Activated naive CD8-positive, alpha-beta T cell treated with anti-CD3 and anti-CD28 coated beads, Interleukin-2, amount 50 U/mL, for 16 hours (primary cell): ENCODE measurements at places on chromosomes 16 and 17.

DNA sequence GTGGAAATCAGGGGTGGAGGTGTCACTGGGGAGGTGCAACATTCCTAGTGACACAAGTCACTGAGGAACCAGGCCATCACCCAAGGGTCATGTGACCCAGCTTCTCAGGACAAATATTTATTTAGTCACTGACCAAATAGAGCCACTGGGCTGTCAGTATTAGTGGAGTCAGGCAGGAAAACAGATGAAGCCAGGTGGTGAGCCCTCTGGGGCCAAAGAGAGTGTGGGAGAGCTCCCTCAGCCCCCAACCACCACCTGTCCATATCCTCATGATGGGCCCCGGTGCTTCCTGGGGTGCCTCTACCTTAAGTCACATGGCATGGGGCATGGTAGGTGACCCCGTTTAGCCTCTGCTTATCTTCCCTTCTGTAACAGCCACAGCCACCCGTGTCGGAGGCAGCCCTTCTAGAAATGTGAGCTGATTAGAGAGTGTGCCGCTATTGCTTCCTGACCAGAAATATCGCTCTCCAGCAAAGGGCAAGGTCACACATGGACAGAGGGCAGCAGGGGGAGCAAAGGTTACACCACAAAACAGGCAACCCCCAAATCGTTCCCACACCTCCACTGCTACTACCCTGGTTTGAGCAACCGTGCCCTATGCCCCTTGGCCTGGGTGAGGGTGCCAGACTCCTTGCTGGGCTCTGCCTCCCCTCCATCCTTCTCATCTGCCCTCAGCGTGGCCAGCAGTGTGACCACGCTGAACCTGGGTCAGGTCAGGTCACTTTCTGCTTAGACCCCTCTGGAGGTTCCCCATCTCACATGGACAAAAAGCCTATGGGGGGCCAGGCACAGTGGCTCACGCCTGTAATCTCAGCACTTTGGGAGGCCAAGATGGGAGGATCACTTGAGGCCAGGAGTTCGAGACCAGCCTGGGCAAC, 8.6 kb upstream of the AKTIP start:
- DNase-seq: no peak

GRCh38 chr17:81794509-81794908, 9.4 kb upstream of the GCGR start:
- no peak for DNase-seq

DNA sequence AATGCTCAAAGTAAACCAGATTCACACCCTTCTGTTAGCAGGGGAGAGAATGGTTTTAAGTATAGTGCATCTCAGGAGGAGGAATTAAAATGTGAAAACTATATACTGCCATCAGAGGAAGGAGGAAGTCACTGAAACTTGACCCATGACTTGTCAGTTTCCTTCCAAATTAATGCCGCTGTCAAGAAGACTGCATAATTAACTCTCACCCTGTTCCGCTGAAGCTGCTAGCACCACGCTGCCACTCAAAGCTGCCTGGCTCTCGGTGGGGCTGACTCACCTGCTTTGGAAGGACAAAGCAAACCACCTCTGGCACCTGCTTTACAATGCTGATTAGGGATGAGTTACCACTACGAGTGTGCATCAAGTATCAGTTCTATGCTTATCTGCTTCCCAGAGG, 37.8 kb upstream of the ULK2 start:
- no peak for DNase-seq

- no peak for DNase-seq
Measured at GRCh38 chr17:64048805-64049204, 28.4 kb upstream of the ICAM2 start.

DNA sequence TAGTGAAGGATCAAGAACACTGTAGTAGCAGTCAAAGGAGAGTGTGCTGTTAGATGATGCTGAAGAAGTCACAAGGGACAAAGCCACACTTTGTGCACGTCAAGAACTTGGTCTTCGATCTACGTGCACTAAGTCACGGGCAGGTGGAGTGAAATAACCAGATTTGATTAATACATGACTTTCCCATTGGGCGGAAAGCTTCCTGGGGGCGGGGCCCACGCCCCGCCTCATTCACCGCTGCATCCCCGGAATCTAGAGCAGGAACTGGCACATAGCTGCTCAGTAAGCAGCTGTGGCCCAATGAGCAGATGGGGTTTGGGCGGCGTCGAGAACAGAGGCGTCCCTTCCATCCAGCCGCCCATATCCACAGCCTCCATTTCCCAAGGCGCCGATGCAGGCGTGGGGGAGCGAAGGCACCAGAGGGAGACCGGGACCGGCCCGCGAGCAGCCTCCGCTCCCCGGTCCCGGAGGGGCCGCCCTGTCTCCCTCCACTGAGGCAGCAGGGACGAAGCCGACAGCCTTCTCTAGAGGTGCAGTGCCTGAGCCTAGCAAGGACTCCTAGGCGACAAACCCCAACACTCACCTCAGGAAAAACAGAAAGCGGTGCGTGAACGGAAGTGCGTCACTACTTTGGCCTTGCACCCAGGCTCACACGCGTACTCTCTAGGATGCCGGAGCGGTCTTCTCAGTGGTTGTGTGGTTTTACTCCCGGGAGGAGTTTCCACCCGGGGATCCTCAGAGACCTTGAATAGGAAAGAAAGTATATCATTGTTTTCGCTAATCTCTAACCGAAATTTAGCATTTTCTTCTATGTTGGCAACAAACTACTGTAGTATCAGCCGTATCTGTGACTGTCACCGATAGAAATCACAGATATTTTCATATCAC, 4.9 kb downstream of the ZNF19 start:
- DNase-seq: peak; percentile 42

DNA sequence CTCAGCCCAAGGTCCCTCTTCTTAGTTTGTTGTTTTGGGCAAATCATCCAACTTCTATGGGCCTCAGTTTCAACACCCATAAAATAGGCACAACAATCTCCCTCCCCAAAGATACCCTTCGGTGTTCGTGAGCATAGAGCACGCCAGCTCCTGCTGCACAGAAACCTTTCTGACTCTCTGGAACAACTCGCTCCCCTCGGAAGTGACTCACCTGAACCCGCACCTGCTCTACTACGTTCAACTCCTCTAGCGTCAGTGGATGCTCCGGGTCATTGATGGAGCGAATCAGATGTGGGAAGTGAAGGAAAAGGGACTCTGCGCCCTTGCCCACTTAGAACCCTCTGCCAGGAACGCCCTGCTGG, 445 bp downstream of the CIAO2B start:
- DNase-seq: no peak

DNA sequence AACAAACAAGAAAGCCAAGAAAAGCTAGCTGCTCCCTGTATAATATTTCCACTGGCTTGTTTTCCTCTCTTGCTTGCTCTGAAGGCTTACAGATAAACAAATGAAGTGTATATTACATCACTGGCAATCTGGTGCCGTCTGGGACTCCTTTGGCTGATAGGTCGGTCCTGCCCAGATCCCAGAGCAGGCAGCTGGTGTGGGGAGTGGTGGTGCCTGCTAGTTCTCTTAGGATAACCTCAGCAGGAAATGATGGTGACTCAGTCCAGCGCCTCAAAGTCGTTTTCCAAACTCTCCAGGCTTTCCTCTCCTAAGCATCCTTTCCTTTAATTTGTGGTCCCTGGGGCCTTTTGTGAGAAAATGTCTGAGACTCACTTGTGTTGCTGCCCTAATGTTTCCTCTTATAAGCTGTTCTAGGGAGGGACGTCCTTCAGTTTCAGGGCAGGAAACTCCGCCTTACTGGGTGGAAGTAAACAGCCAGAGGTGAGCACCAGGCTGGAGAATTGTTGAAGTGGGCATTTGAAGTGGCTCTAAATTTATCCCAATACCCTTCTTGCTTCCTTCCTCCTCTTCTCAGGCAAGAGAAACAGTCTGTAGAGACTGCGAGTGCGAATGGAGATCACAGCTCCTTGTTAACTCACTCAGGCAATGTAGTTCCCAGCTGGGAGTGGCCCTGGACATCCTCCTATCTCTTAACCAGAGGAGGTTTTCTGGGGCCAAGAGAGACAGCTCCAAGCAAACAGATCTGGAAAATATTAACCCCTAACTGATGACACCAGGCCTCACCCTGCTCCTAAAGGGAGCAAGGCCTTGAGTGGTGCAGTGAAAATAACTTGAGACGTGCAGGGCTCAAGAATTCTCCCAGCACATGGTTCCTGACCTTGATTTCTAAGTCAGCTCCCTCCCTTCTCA, 34.9 kb downstream of the CD300LF start:
- DNase-seq: no peak
